ENCODE measurements at places on chromosomes 7 and 10.

DNA sequence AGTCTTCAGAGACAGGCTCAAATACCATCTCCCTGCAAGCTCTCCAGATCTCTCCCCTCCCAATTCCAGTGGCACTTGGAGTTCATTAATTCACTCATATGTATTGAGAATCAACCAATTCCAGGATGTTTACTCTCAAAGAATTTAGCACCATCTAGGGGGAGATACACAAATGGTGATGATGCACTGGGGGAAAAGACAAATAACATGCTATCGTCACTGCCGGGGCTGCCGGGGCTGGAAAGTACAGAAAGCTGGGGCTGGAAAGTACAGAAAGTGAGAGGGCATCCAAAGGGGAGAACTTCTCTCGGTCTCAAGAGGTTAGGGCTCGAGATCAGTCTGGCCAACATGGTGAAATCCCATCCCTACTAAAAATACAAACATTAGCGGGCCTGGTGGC lies 118.7 kb downstream of the MKX start:
- no peak for DNase-seq

DNA sequence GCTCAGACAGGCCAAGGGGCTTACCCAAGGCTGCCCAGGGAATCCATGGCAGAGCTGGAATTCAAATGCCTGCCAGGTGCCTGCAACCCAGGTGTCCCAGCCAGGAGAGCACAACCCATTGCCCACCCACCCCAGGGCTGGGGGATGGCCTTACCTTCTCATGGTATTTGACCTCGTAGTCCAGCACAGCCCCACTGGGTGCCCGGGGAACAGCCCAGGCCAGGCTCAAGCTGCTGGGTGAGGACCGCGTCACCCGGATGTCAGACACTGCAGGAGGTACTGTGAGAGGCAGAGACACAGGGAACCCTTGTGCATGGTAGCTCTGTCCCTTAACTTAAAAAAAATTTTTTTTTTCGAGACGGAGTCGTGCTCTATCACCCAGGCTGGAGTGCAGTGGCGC lies 9.0 kb downstream of the EPHB4 start:
- DNase-seq, result no peak

DNA sequence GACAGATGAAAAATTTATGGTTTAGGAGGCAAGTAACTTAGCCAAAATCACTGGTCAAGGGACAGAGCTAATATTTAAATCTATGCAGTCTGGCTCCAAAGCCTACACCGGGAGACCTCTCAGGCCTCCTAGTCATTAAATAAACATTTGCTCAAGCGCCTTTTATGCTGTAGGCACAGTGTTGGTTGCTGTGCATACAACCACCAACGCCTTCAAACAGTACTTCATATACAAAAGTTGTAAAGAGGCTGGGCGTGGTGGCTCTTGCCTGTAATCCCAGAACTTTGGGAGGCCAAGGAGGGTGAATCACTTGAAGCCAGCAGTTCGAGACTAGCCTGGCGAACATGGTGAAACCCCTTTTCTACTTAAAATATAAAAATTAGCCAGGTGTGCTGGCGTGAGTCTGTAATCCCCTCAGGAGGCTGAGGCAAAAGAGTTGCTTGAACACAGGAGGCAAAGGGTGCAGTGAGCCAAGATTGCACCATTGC lies 159.8 kb downstream of the MAGI2 start:
- no peak for DNase-seq

GRCh38 chr7:45927721-45928120 lies 6.6 kb upstream of the IGFBP3 start:
- DNase-seq, result no peak

- DNase-seq, result no peak
These were observed 180.5 kb downstream of the NRP1 start for GRCh38 chr10:33153968-33154327.

- no peak for DNase-seq
These were observed 79.0 kb downstream of the EXOC4 start for GRCh38 chr7:133331861-133332260.

GRCh38 chr10:33818343-33818742 lies 483.9 kb upstream of the NRP1 start:
- no peak for DNase-seq

DNA sequence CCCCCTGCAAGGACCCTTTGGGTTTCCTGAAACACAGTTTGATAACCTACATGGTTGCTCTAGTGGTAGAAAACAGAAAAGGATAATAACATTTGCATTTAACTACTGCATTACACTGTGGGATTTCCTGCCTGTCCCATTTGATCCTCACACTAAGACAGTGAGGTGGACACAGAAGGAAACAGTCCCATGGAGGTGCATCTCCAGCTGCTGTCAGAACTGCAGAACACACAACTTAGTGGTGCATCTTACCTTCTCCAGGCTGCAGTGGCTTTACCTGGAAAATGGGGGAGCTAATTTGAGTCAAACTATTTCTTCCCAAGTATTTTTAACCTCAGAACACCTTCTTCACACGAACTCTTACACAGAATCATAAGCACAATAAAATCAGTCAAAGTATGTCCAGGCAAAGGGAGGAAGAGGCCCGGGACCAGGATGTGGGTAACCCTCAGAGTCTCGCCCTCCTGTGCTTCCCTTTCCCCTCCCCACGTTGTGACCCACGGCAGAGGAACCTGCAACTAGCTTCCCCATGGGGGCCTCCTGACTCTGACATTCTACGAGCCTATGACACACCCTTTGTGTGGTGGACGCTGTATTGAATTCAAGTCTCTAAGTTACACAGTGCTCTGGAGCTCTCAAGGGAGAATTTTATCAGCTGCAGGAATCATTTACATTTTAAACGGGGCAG lies 33.7 kb downstream of the SCRN1 start:
- no peak for DNase-seq

GRCh38 chr7:47480576-47481538 lies 101.1 kb downstream of the TNS3 start:
- no peak for DNase-seq

GRCh38 chr10:95214369-95214768 lies 20.3 kb downstream of the ACSM6 start:
- DNase-seq, result no peak

DNA sequence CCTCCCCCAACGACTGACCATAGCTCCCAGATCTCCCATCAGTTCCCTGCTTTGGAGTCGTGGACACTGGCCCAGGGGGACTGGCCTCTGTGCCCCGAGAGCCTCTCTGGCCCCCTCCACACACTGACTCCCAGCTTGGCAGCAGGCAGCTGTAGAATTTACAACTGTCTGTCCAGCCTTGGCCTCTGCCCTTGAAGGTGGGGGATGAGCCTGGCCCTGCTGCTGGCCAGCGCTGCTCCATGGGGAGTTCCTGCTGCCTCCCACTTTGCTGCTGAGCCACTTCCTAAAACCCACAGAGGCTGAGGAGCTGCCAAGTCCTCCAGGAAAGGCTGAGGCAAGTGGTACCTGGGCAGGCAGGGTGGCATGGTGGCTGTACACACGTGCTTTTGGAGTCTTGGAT lies 147.1 kb downstream of the WDR11 start:
- no peak for DNase-seq

DNA sequence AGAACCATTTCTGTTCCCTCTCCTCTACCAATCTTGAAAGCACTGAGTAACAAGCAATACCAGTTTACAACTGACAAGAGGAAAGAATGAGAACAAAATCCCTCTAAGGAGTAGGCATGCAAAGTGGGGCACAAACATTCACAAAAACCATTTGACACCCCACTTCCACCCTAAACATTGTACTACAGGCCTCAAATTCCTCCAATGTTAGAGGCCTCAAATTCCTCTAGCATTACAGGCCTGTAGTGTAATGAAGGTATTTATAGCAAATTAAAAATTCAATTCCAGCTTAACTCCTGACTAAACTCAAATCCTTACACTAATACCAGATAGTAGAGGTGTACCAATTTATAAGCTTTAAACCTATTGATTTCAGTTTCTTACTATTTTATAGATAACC lies 85.4 kb downstream of the SIRT1 start:
- no peak for DNase-seq

- no peak for DNase-seq
These were observed 40.0 kb downstream of the MKI67 start for GRCh38 chr10:128086003-128086863.

DNA sequence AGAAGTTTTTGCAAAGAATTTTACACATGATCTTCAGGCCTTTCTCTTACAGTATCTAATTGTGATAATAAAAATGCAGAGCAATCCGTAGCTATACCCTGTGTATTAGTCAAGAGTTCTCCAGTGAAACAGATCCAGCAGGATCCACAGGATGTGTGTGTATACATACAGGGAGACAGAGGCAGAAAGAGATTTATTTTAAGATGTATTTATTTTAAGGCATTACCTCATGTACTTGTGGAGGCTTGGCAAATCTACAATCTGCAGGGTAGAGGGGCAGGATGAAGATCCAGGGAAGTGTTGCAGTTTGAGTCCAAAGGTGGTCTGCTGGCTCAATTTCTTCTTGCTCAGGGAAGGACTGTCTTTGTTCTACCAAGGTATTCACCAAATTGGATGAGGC lies 41.7 kb downstream of the ARHGAP12 start:
- DNase-seq, result no peak

GRCh38 chr10:488933-489215 lies 200.6 kb downstream of the DIP2C start:
- DNase-seq, result no peak

GRCh38 chr10:88190540-88191235 lies 327.3 kb downstream of the PTEN start:
- DNase-seq, result no peak

GRCh38 chr10:97183314-97183713 lies 2.4 kb downstream of the SLIT1 start:
- DNase-seq, result no peak

GRCh38 chr10:90893190-90893589 lies 21.4 kb downstream of the RPP30 start:
- DNase-seq, result no peak

GRCh38 chr7:31023877-31024276 lies 28.2 kb upstream of the ADCYAP1R1 start:
- no peak for DNase-seq

DNA sequence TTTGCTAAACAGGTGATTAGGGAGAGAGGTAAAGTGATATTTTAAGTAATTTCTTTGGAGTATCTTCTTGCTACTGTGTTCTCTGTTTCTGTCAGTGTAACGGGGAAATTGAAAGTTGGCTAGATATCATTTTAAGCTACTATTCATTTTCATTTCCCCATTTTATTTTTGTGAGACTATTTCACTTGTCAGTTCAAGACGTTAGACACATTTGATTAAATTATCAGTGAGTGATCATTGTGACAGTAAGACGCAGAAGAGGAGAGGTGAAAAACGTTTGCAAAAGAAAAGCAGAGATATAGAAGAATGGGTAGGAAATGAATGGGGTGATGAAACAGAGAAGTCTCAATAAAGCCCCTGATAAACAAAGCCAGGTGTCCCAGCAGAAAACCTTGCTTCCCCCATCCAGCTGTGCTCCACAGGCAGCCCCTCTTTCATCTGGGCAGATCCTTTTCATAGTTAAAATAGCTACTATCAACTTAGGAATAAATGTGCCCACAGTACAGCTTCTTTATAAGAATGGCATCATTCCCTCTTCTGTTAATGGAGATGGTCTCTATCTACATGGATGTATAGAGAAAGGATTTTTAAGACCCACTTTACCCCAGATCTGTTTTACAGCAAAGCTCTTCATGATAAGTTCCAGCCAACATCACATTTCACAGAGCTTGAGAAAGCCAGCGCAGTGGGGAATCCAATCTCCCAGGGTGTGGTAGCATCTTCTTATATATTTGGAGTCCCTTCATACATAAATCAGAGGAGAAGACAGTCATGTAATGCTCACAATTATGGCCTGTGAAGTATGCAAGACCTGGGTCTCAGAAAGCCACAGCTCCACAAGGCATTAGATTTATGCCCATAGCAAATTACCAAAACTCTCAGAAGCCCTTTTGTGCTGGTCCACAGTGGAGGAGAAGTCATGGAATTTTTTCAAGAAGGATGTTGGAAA lies 138.1 kb upstream of the ITGB1 start:
- no peak for DNase-seq

DNA sequence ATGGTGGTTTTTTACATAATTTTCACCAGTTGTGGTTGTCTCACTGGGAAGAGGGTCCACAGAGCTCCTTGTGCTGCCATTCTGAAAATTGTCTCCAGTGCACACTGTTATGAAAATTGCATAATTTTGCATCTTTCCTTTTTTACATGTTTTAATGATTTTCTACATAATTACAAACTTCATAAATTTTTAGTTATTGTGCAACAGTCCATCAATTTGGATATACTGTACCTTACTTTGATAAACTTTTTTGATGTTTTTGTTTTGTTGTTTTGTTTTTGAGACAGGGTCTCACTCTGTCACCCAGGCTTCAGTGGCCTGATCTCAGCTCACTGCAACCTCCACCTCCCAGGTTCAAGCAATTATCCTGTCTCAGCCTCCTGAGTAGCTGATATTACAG lies 70.6 kb upstream of the AUTS2 start:
- DNase-seq, result no peak

- DNase-seq, result no peak
These were observed 36.8 kb downstream of the LDB3 start for GRCh38 chr10:86705139-86705538.

- no peak for DNase-seq
These were observed 46.1 kb downstream of the CPEB3 start for GRCh38 chr10:92244796-92245195.

DNA sequence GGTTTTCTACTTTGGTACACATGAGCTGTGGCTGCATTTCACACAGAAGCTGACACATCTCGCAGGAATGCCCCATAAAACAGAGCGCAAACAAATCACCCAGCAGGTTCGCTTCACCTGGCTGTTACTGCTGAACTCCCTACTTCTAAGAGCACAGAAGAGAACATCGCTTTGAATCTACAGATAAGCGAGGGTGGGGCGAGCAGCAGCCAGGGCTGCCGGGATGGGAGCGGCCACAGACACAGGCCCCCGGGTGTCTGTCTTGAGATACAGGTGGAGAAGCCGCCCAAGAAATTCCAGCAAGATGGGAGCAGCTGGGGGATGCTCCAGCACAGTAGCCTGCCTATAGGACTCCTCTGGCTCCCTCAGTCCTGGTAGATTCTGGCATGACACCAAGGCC lies 27.4 kb downstream of the OGDHL start:
- no peak for DNase-seq

DNA sequence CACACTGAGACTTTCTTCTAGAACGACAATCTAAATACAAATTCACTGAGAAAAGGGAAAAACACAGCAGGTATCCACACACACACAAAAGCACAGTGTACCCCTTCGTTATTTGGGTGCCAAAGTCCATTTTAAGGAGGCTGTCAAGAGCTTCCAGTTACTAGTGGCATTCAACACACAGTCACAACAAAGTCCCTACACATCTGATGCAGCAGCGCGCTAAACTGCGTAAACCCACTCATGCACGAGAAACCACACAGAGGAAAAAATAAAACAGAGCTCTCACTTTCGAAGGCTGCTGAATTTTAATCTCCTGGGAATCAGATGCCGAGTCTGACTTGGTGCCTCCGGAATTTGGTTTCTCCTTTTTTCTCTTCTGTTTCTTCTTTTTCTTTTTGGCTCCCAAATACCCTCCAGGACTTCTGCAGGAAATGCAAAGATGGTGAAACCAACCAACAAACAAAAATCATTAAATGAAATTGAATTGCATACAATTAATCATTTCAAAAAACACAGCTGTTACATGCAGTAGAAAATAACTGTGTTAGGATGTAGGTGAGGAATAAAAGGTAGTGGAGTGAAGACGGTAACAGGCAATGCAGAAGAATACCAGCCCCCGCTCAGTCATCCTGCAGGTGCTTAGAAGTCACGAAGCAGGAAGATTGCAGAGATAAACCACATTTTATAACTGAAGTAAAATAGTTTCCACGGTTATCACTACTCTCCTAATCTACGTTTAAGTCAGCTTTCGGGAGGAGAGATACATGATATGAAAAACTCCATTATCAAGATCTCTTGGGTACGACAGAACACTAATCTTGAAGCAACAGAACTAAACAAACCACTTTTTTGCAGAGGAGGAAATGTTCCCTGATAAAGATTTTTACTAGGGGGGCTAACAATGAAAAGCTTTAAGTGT lies 27.1 kb downstream of the NMT2 start:
- no peak for DNase-seq

Data from activated CD4-positive, alpha-beta T cell treated with anti-CD3 and anti-CD28 coated beads for 1 hour (primary cell).